Ovary (tissue), 10 donors: ENCODE measurements at places on chromosomes 6 and 20.

DNA sequence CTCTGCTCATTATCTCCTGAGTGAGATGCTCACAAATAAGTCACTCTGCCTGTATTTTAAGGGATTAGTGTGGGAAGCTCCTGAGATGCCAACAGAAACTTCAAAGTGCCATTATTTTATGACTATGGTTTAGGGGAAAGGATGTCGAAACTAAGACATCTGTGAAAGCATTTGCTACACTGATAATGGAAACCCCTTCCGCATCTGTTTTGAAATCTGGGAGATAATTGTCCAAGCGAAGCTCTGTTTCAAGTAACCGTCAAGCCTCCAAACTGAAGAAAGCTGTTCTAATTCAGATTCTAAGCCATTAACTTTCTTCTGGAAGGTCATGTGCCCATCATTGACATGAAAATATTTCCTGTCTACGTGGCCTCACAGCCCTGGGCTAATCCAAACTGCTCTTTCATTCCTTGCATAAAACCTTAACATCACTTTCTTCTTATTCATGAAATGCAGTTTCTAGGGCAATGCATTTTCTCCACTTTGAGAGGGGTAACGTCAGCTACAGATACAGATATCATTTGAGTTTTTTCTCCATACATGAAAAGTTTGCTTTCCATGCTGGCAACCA, 932.0 kb downstream of the C6orf118 start:
- no peak for DNase-seq

DNA sequence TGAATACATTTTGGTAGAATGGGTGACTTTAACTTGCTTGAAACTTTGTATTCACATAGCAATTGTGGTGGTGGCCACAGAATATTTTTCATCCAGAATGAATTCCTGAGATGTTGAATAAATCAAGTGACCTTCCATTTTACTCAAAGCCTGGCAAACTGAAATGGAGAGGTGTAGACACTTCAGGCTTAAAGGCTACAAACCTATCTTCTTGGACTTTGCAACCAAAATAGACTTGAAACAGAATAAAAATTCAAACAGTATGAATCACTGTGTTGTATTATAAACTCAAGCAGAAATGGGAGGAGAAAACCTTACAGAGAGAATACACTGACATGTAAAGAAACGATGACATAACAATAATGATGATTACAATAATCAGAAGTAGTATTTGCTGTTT, 371.6 kb downstream of the BCKDHB start:
- no peak for DNase-seq

- DNase-seq: no peak
Measured at GRCh38 chr20:63635431-63636141, 8.7 kb upstream of the GMEB2 start.

DNA sequence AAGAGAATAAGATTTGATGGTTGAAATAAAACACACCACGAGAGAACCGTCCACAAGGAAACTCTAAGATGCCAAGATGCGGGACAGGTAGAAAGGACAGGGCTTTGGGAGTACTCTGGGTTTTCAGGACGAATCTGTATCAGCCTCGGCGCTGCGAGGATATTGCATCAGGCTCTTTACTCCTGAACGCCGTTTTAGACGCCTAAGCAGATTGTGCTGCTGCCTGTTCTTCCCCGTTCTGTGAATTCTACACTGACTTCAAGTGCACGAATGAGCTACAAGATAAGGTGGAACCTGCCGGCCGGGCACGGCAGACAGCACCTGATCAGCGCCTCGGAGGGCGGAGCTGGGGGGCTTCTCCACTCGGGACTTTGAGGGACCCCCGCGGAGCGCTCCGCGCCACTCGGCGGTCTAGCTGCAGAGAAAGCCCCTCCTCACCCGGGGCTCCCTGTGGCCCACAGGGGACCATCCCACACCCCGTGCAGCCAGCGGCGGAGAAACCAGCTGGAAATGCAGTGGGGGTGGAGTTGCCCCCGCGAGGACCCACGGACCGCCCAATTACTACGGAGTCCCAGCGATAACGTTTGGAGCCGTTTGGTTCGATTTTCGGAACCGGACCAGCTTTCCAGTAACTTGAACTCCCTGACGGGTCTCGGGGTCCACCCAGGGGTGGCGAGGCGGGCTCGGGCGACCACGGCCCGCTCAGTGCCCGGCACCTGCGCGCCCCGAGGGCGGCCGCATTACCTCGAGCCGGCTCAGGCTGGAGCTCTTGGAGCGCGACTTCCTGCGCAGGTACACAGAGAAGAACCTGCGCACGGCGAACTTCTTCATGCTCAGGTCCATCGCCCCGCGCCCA, 646 bp downstream of the RPS6KA2 start:
- DNase-seq: peak; percentile 63
